ENCODE measurements at places on chromosomes 1 and 21. TPM values are rescaled to one million over a fixed set of nuclear protein-coding genes. Genes with fewer than 3 reads are reported as not detected.

Gene SAMD13
- total RNA-seq, result 6.5 TPM

Gene RNU1-1
- total RNA-seq, result 4,182 TPM

Gene H6PD
- 15.7 TPM for total RNA-seq

Gene NOTCH2NLA
- 43.9 TPM for total RNA-seq

Gene MPL
- total RNA-seq, result 0.30 TPM

Gene OR2T11
- total RNA-seq, result not detected

Gene SPATA1
- total RNA-seq, result 0.99 TPM

Gene TESK2
- total RNA-seq, result 7.3 TPM

Gene ABCA4
- total RNA-seq, result 2.9 TPM

All from spinal cord (tissue), 10 donors.